ENCODE measurements at places on chromosomes 1 and 21.

DNA sequence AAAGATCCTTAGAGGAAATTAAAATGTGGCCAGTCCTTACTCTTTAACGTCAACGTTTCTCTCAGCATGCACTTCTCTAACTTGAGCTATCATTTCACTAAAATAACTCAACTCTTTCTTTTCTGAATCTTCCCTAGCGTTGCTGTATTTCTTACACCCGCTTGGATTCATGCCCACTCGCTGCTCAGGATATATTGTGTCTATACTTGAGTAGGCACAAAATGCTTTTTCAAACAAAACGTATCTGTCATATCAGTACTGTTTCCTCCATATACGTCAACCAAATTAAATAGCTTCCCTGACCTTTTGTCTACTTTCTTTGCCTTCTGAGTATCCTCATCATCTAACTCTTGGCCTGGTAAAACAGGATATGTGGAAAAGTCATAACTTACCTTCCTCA lies 549.7 kb downstream of the SMYD3 start:
- no peak for DNase-seq

GRCh38 chr1:1891349-1892078 lies 627 bp upstream of the GNB1 start:
- DNase-seq = peak; percentile 29

- no peak for DNase-seq
Measured at GRCh38 chr1:225580238-225581099, 72.5 kb downstream of the ENAH start.

DNA sequence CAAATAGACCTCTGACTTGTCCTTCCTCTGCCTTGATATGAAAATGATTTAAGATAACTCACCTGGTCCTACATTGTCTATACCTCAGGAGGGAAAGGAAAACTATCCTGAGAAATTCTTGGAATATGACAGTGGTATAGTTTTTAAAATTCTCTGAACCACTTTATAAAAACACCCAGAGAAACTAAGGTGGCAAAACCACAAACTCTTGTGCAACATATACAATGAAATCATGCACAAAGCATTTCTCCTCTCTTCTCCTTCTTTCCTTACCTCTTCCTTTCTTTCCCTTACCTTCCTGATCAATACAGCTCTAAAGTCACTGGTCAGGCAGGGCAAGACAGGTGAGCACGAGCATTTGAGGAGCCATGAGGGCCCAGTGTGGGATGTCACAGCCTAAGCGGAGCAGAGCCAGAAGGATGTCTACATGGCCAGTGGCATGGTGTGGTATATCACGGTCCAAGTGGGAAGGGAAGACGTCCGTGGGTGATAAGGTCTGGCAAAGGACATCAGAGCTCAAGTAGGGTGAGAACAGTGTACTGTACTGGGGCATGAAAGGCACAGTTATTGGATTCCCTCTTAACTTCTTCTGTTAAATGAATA lies 543.3 kb downstream of the DPYD start:
- DNase-seq = no peak

DNA sequence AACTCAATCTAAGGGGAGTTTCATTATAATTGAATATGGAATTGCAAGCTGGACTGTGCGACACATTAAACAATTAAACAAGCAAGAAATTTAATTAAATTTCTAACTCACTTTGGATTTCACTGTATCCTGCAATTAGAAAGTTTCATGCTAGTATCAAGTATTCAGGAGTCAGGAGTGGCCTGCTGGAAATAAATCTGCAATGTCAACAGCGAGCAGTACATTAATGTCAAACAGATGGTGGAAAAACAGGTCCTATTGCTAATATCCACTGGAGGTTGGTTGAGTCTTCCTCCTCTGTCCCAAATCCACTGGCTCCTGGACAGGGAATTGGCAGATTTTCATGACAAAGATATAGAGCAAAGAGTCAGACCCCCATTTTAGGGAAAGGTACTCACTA lies 237.1 kb downstream of the VAV3 start:
- DNase-seq = no peak

GRCh38 chr1:230641900-230642262 lies 400 bp upstream of the COG2 start:
- no peak for DNase-seq

- DNase-seq = no peak
Measured at GRCh38 chr1:194795917-194796593, 1609.6 kb upstream of the B3GALT2 start.

GRCh38 chr1:228937851-228938536 lies 202.7 kb downstream of the RHOU start:
- no peak for DNase-seq

- no peak for DNase-seq
Measured at GRCh38 chr1:48236716-48237470, 14.4 kb downstream of the SLC5A9 start.

DNA sequence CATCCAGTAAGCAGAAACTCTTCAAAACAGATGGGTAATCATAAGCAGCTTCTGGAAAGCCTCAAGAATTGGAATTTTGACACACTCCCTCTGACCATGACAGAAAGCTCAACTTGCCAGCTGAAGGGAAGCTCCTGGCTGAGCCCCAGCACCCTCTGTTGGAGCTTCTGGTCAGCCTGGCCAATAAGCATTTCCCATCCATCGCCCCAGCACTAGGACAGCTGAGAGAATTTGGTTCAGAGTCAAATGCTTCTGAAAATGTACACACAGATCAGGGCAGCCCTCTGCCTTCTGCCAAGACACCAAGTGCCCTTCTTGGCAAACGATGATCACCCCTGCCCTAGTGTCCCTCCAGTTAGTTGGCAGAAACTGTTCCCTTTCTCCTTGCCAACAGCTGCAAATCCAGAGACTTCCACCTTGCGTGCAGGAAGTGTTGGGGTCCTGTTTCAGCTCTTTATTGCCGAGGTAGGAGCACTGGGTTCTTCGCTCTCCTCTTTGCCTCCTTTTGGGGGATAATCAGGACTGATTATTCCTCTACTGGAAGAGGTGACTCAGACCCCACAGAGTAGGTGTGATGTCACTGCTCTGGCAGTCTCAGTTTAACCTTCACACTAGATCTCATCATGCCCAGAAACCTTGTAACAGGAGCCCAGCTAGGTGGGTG lies 11.9 kb downstream of the PIGV start:
- DNase-seq = peak; percentile 64

DNA sequence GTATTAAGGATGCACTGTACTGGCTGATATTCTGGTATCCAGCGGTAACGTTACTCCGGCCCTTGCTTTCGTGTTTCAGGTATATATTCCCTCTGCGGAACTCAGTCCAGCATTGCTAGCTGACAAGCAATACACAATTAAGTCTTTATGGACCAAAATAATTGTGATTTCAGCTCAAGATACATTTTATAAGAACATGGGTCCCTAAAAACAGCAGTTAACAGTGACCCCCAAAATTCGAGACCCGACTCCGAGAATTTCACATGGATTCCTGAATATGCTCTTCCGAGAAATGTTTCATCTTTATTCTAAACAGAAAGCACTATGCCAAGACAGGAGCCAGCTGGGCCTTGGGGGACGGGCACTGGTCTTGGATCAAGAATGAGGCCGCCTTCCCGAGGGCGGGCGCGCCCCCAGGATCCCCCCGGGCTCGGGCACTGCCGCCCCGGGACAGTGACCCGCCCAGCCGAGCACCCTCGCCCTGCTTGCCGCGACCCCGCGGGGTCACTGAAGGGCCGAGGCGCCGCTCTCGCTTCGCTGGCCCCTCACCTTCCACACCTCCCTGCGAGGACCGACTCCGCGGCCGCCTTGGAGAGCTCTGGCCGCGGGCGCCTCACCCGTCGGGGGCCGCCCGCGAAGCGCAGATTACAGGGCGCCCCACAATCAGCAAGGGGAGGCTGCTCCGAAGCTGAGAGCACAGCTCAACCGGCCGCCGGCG lies 610 bp downstream of the SCYL3 start:
- DNase-seq = peak; percentile 10

DNA sequence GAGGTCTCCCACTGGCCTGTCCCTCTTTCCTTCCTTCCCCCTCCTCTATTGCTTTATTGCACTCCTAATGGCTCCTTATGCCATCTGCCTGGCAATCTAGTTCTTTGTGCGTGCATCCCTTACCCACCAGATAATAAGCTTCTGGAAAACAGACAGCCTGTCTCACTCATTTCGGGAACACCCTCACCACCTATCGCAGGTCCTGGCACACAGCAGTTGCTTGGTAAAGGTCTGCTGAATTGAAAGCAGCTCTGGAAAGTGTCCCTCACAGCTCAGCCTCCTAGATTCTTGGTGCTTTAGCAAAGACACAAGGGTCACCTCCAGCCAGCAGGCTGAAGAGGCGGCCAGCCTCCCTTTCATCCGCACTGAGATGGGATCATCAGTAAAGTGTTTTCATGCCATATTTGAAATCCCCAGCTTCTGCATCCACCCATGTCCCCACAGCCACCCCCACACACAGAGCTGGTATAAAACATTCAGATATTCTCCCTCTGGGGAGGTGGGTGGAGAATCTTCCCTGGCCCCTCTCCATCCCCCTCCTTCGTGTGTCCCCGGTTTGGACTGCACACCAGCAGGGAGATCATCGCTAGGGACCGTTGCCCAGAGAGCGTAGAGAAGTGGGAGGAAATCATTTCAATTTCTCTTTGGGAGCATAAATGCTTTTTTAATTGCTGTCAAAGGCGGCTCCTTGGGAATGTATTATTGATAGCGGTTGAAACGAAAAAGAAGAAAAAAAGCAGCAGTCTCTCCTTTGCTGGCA lies 29.1 kb upstream of the ATP2B4 start:
- DNase-seq = peak; percentile 21

- no peak for DNase-seq
Measured at GRCh38 chr1:107874221-107874620, 90.8 kb downstream of the VAV3 start.

DNA sequence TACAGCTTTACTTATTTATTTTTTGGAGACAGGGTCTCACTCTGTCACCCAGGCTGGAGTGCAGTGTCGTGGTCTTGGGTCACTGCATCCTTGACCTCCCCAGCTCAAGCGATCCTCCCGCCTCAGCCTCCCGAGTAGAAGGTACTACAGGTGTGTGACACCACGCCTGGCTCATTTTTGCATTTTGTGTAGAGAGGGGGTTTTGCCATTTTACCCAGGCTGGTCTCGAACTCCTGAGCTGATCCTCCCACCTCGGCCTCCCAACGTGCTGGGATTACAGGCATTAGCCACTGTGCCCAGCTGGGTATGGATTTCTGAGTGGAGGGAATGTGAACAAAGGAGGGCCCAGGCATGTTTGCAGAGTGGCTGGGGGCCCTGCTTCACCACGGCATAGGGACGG lies 44.1 kb downstream of the WNT4 start:
- no peak for DNase-seq

DNA sequence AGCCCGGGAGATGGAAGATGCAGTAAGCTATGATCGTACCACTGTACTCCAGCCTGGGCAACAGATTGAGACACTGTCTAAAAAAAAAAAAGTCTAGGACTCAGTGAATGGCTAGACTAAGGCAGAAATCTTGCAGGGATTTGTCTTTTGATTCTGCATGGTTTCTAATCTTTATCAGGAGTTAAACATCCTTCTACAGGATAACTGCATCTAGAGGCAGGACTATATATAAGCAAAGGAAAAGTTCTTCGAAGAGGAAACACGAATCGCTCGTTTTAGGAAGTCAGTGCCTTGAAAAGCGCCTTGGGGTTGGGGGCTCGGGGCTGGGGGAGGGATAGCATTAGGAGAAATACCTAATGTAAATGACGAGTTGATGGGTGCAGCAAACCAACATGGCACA lies 602 bp upstream of the UFC1 start:
- no peak for DNase-seq

GRCh38 chr1:22281521-22282363 lies 138.8 kb upstream of the WNT4 start:
- DNase-seq = no peak

DNA sequence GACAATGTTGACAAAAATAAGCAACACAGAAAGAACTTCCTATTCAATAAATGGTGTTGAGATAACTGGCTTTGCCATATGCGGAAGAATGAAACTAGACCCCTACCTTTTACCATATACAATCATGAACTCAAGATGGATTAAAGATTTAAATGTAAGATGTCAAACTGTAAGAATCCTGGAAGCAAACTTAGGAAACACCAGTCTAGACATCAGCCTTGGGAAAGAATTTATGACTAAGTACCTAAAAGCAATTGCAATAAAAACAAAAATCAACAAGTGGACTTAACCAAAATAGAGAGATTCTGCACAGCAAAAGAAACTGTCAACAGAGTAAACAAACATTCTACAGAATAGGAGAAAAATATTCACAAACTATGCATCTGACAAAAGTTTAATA lies 16.1 kb upstream of the CLDN8 start:
- no peak for DNase-seq

GRCh38 chr1:196445775-196446174 lies 162.5 kb downstream of the KCNT2 start:
- no peak for DNase-seq

All from NCI-H1092 (cell line).